Naive thymus-derived CD8-positive, alpha-beta T cell (primary cell): ENCODE measurements at places on chromosomes 3 and 15.

DNA sequence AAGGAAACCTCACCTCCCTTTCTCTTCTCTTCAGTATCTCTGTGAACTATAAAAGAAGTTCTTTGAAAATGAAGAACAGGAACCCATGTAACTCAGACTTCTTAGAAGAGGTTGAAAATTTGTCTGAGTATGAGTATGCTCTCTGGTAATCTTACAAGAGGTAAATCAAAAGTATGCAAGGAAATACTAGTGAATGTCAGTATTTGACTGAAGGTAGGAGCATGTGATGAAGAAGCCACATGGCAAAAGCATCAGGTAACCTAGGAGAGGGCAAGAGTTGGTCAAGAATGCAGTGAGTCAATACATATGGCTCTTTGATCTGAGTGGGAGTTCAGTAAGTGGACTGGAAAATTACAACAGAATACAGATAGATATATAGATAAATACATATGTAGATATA is 133.0 kb upstream of the NECTIN3 start:
- no peak for DNase-seq

GRCh38 chr15:32652178-32652577 is 10.7 kb downstream of the SCG5 start:
- no peak for DNase-seq

- DNase-seq, result no peak
These were observed 313.8 kb downstream of the UACA start for GRCh38 chr15:70449311-70450141.

GRCh38 chr3:4745235-4745610 is 234.0 kb upstream of the BHLHE40 start:
- DNase-seq, result no peak

DNA sequence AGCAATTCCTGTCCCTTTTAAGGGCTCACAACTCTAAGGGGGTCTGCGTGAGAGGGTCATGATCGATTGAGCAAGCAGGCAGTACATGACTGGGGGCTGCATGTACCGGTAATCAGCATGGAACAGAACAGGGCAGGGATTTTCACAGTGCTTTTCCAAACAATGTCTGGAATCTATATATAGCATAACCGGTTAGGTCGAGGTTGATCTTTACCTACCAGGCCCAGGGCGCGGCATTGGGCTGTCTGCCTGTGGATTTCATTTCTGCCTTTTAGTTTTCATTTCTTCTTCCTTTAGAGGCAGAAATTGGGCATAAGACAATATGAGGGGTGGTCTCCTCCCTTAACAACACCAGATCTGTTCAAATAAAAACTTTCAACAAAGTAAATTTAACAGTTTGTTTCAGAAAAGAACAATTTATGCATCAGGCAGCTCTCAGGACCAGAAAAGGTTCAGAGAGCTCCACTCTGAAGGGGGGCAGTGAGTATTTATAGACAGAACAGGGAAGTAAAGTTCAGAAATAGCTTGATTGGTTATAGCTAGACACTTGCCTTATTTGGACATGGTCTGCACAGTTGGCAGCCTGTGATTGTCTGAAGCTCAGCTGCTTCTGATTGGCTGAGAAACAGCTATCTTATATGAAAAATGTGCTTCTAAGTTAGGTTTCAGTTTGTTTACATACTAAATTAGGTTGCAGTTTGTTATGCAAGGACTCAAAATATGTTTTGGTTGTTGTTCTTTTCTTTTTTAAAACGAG is 17.2 kb upstream of the B4GALT4 start:
- DNase-seq, result no peak
